NCI-H510A (cell line): ENCODE measurements at places on chromosomes 12 and 14.

DNA sequence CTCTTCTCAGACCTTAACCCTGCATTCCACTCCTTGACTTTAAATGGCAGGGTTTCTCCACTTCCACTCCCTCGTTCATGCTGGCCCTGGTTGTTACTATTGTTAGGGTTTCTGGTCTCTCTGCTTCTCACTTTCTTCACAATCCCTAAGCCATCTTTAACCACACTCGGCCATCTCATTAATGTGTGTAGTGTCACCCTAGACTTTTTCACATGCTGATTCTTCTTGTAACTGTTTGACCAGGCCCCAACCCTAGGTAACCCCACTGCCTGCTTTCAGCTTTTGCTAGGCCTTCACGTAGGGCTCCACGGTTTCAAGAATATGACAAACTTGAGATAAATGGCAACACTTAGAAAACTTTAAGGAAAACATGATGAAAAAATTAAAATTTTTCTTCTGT is 195.1 kb downstream of the IPO8 start:
- DNase-seq = no peak

- no peak for DNase-seq
These were observed 88.2 kb upstream of the SLC38A2 start for GRCh38 chr12:46460682-46461210.

DNA sequence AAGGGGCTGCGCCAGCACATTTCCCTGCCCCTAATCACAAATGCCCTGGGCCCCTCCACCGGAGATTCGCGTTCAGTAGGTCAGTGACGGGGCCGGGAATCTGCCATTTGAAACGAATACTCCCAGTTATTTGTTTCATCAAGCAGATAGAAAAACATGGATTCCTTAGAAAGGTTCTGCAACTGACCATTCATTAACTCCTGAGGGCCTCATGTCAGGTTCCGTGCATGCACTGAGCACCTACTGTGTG is 25.6 kb upstream of the UBC start:
- no peak for DNase-seq

- no peak for DNase-seq
These were observed 136.6 kb downstream of the C12orf75 start for GRCh38 chr12:105466901-105467598.

- DNase-seq = no peak
These were observed 32.6 kb downstream of the MOK start for GRCh38 chr14:102272392-102272791.

DNA sequence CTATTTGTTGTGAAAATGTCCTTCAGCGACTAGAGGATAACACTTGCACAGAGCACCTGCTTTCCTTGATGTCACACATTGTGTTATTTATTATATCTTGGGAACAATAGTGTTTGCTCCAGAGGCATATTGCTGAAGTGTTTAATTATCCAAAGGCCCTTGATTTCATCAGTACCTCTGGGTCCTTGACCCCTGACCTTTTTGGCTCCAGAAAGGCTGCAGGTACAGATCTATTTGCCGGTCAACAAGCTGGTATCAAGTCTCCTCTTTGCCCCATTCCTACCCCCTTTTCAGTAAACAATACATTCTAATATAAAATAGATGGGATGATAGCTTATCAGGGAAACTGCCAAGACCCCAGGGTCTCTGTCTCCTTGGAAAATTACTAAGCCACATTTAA is 206.8 kb downstream of the DACT1 start:
- DNase-seq = peak; percentile 57

- DNase-seq = no peak
These were observed 34.4 kb downstream of the RAD52 start for GRCh38 chr12:915090-915489.
